Stimulated activated CD4-positive, alpha-beta T cell treated with anti-CD3 and anti-CD28 coated beads, Interleukin-1b, Interleukin-23, amount 100 ng/mL, for 1 hour (primary cell): ENCODE measurements at places on chromosomes 5 and 9.

DNA sequence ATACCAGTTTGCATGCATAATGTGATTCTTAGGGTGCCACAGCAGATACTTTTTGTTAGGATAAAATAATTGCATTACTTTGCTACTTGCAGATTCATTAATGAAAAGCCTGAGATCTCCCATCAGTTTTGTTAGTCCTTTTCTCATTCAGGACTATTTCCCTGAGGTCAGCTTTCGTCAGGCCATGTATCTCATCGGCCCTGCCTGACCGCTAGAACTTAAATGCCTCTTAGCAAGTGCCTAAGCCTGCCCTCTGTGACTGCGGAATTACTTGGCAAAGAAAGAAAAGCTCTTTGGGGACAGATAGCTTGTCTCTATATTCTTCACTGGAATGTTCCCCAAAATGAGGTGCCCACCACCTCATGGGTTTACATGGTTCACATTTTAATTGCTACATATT, 147.8 kb downstream of the KCTD16 start:
- DNase-seq: no peak

GRCh38 chr5:137975208-137975607, 57.7 kb downstream of the FAM13B start:
- DNase-seq: no peak

DNA sequence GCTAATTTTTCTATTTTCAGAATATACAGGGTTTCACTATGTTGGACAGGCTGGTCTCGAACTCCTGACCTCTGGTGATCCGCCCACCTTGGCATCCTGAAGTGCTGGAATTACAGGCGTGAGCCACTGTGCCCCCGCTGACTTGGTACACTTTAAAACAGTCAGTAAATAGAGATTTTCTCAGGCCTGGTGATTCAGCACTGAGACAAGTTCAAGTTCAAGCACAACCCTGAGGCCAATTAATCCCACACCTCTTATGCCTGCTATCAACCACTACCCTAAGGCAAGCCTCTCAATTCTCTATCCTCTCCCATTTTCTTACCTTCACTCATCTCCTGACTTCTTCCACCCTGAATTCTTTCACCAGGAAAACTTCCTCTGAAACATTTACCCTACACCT, 18.9 kb downstream of the MUSK start:
- DNase-seq: no peak

DNA sequence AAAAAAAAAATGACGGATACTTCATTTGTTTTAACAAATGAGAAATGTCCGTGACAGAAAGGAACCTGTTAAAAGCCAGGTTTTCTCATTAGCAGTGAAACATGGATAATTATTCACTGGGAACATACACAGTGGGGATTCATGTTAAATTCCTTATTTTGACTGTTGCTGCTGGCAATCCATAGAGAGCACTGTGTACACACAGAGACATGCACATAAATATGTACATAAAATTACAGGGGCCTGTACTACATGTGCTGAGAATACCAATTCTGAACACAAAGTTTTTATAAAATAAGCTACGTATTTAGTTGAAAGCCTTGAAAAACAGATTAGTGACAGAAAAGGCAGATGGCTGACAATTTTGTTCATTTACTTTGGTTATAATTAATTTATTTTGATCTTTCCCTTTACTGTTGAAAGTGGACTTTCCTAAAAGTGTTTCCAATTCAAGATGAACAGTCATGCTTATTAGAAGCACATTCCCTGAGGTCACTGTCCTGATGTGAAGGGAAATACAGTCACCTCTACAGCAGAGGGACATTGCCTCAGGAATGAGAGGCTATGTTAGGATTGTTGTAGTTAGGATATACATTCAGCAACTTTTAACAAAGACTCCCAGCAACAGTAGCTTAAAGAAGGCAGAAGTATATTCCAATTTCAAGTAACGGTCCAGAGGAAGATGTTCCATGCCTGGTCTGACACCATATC, 166.7 kb downstream of the SAXO1 start:
- DNase-seq: no peak

GRCh38 chr5:24222876-24223275, 421.9 kb downstream of the CDH10 start:
- DNase-seq: no peak

- DNase-seq: no peak
Observed at GRCh38 chr9:74876382-74876949, 11.3 kb downstream of the TRPM6 start.

DNA sequence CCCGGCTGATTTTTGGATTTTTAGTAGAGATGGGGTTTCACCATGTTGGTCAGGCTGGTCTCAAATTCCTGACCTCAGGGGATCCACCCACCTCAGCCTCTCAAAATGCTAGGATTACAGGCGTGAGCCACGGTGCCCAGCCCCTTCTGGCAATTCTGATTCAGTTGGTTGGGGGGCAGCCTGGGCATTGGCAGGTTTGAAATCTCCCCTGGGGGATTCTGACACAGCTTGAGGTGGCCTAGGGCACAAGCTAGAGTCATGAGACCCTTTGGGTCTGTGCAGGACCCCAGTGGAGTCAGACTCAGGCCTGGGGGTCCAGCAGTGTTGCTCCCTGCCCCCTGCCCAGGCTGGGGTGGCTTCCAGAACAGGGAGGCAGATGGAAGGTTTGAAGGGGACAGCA, 239.8 kb downstream of the PBX3 start:
- DNase-seq: no peak

DNA sequence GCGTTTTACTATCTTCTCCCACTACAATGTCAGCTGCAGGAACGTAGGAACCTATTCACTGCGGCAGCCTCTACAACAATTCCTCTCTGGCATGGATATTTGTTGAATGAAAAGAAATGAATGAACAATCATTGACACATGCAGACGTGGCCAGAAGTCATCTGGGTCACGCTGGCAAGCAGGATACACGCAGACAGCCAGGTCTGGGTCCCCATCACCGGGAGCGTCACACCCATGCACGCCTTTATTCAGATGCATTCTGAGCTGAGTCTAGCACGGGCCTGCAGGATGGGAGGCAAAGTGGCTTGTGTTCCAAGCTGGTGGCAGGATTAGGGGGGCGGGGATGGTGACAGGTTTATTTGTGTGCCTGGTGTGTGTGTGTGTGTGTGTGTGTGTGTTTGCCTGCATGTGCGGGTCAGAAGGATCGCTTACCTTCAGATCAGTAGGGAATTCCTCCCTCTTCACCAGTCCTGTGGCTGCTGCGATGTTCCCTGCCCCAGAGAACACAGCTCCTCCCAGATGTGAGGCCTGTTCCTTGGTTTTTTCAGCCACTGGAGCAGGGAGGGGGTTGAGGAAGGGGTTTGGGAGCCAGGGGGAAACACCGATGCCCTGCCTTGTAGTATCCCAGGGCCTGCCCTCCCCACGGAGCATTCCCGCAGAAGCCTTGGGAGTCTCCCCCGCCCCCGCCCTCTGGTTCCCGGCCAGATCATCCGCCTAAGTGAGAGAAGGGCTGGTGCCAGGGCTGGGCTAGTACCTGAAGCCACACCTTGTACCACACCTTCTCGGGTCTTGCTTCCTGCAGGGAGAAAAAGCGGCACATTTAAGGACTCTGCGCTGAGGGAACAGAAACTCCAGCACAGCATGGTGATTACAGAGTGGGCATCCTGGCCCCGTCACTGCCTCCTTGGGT, 4.1 kb downstream of the SNCB start:
- no peak for DNase-seq

DNA sequence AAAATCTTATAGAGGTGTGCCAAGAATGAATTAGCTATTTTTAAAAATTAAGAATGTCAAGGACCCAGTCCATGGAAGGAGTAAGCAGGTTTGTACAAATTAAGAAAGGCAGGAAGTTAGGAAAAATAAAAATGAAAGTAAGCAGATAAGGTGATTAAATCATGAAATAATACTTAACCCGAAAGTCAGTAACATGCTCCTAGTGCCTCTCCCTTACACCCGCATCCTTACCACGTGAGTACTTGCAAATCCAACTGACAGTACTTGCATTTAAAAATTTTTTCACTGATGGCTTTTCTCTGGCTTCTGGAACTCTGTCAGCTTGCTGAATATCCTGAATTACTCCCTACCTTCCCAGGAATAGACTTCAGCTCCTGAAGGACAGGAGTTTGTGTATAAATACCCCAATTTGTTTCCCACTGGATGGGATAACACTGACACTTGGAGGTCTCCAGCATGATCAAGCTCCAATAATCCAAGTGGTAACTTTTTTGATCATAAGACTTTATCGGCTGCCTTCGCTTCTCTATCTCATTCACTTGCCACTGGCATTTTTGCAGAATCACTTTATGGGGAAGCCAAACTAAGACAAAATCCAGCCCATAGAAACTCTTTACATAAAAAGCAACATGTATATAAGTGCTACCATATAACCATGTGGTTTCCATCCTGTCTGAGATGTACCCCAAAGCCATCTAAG, 41.6 kb upstream of the RICTOR start:
- DNase-seq: no peak

DNA sequence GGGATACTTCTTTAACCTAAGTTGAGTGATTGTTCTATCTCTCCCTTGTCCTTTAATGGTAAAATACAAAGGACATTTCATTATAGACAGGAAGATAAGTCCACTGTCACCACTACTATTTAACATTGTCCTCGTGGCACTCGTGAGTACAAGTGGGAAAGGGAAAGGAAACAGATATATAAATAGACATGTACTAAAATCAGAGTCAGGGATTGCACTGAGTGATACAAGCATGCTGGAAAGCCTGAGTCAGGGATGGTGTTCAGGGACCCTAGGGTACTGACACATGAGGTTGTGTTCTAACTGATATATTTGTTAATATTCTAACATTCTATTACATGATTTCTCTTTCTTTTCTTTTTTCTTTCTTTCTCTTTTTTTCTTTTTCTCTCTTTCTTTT, 74.8 kb upstream of the FAM170A start:
- DNase-seq: no peak

DNA sequence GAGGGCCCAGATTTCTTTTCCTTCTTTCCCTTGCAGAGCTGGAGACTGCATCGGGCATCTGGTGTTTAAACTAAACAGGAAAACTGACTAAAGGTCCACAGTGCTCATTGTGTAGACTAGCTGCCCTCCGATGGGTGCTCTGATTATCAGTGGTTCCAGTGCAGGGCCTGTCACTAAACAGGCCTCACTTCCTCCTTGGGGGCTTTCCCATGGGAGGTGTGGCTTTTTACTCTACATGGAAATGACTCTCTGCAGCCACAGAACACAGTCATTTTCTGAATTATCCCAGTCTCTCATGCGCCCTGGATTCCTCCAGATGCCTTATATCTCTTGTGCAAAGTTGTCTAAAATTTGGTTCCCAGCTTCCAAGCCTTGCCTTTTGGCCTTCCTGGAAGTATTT, 199.2 kb downstream of the TRIO start:
- DNase-seq: no peak

- peak; percentile 77 for DNase-seq
Observed at GRCh38 chr5:143405063-143405848, 1.8 kb upstream of the NR3C1 start.

- DNase-seq: no peak
Observed at GRCh38 chr5:100505984-100506670, 29.0 kb upstream of the FAM174A start.

- DNase-seq: no peak
Observed at GRCh38 chr5:172797771-172798191, 26.8 kb upstream of the DUSP1 start.

GRCh38 chr5:55734658-55735057, 3.2 kb upstream of the DDX4 start:
- no peak for DNase-seq
